ENCODE measurements at places on chromosomes 11 and 22.

- DNase-seq, result peak; percentile 65
Observed at GRCh38 chr22:36873614-36874308, 13.0 kb downstream of the NCF4 start.

DNA sequence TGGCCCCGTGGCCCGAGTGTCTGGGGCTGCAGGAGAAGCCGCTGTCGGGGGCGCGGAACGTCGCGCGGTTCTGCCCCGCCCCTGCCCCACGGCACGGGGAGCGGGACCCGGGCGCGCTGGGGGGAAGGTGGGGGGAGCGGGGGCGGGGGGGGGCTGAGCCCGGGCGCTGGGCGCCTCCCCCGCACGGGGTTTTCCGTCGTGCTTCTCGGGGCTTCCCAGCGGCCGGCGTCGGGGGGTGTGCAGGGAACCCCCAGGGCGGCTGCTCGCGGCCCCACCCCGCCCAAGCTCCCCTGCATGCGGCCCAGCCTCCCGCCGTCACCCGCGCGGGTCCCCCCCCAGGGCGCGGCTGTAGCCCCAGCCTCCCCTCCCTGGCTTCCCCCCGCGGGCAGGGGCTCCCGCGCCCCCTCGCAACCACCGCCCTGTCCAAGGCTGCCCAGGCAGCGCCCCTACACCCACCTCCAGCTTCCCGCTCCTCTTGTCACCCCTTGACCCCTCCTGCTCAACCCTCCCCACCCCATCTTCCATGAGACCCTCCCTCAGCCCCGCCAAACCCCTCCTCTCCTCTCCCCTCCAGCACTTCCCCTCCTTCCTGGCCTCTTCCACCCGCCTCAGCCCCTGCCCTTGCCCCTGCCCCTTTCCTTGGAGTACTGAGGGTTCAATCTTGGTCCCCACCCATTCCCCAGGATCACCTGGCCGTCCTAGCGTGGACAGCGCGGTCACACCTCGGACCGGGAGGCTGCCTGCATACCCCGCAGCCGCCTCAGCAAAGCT is 1.7 kb downstream of the IL17REL start:
- peak; percentile 76 for DNase-seq

DNA sequence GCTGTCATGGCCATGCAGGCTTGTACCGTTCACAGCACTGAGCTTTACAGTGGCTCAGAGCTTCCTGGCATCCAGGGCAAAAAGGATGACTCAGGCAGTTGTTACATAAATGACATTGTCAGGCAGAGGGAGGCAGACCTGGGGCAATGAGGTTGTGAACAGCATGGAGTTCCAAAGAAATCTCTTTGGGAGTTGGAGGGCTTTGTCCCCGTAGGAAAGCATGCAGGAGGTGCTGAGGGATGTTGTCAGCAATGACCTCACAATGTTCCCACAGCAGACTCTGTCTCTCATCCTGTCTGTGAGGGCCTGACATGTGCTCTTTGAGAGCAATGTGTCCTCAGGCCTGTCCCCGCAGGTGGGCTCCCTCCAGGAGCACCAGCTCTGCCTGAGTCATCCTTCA is 25.9 kb upstream of the PDE2A start:
- DNase-seq, result no peak

DNA sequence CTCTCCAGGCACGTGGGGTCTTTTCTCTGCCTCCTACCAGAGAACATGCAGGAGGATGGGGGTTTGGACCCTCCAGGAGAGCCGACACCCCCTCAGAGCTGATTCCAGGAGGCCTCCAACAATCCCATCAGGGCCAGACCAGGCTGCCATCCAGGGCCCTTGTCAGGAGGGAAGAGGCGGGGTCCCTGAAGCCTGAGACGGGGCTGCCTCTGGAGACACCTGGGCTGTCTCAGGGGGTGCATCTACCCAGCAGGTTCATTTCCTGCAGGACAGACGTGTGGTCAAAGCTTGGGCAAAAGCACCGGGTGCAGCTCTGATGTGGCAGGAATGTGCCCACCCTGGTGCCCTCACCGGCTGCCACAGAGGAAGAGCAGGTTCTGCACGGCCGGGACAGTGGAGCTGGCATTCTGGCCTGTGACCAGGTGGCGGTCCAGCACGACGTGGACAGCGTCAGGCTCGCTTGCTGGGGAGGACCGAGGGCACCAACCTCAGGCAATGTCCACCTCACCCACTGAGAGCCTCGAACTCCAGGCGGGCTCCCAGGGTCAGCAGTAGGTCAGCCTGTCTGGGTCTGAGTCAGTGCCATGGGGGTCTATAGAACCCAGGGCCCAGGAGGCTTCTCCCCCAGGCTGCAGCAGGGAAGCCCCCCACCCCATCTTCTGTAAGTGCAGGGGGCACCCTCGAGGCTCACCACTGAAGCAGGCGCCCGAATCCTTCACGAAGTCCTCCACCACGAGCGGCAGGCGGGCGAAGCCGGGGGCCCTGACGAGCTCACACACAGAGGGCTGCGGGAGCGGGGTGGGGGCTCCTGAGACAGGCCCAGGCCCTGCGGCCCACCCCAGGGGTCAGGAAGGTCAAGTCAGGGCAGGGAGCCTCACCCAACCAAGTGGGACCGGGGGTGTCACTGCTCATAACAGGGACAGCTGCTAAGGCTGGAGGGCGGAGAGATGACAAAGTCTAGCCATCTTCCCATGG is 6.4 kb downstream of the GATD1 start:
- no peak for DNase-seq

- no peak for DNase-seq
Observed at GRCh38 chr22:36725366-36726006, 21.9 kb upstream of the CACNG2 start.

DNA sequence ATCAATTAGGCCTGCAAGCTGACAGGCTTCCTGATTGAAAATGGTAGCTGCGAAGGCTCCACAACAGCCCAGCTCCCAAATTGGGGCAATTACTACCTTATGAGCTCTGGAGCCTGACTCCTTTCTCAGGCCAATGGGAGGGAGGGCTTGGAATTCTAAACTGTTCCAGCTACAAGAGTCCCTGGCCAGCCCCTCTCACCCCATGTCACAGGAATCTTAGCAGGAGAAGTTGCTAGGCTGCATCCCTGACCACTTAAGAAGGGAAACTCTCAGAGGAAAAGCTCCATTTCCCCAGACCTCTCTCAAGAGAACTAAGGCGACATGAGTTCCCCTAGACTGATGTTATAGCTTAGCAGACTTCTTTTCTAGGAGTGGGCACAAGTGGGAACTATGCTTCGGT is 4.9 kb downstream of the LRP4 start:
- no peak for DNase-seq

- no peak for DNase-seq
Observed at GRCh38 chr11:130827451-130828377, 88.6 kb downstream of the SNX19 start.

GRCh38 chr22:40008726-40009291 is 14.1 kb downstream of the FAM83F start:
- DNase-seq, result no peak

GRCh38 chr22:29121124-29121523 is 48.3 kb downstream of the KREMEN1 start:
- DNase-seq, result no peak

GRCh38 chr11:79076526-79077115 is 364.2 kb downstream of the TENM4 start:
- DNase-seq, result no peak

DNA sequence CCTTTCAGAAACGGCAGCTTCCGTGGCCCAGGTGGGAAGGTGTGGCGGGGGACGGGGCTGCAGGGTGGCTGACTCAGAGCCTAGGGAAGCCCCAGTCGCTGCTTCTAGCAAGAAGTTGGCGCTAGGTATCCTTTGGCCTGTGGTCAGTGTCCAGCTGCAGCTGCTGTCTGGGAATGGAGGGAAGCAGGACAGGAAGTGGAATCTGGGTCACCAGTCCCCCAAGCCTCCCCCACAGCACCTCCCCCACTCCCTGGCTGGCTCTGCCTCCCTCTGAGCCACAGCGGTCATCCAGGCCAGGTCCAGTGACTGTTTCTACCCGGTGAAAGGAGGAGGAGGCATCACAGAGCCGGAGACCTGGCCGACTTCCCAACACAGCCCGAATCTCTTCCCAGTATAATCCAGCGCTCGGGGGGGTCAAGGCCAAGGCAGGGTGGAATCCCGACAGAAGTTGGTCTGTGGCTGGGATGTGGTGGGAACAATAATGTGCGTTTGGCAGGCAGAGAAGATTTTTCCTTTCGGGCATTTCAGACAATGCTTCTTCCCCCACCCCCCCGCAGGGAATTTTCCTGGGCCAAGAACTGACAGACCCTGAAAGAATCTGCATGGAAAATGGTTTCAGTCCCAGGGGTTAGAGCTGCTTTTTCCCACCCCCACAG is 45.1 kb downstream of the C11orf96 start:
- no peak for DNase-seq

- DNase-seq, result no peak
Observed at GRCh38 chr11:117121176-117121575, 22.9 kb upstream of the PAFAH1B2 start.

DNA sequence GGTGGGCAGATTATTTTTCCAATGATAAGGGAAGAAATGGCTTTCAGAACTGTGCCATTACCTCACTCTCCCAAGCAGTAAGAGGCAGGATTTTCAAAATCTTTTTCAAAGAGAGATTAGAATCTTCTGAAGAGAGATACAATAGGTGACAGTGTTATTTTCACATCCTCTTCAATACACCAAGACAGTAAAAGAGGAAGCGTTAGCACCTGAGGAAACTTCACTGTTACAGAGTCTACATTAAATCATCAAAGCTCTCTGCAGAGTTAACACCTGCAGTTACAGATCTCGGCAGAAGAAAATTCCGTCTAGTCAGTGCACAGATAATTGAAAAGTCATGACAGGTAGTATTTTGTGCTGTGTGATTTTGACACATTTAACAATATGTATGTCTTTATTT is 144.9 kb downstream of the PGR start:
- DNase-seq, result peak; percentile 9

DNA sequence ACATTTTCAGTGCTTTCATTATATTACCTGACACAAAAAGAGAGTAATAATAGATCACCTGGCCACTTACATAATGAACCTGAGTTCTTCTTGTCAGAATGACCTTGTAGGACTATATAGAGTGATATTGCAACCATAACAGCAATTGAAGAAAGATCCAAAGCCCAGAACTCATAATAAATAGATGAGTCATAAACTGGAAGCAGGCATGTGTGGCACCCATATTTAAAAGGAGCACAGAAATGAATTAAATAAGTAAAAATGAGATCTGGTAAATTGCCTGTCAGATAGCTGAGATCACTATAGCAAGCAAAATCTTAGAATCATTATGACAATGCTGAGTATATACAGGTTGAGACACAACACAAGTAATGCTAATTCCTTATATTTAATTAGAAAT is 331.8 kb downstream of the AASDHPPT start:
- no peak for DNase-seq

- no peak for DNase-seq
Observed at GRCh38 chr11:32852207-32852606, 22.5 kb downstream of the PRRG4 start.

GRCh38 chr11:132718711-132719671 is 813.3 kb downstream of the OPCML start:
- no peak for DNase-seq

GRCh38 chr11:134761926-134762247 is 349.8 kb upstream of the B3GAT1 start:
- DNase-seq, result no peak

- no peak for DNase-seq
Observed at GRCh38 chr22:45916515-45916914, 60.4 kb downstream of the WNT7B start.

- DNase-seq, result no peak
Observed at GRCh38 chr11:58685973-58686722, 45.6 kb downstream of the GLYAT start.

DNA sequence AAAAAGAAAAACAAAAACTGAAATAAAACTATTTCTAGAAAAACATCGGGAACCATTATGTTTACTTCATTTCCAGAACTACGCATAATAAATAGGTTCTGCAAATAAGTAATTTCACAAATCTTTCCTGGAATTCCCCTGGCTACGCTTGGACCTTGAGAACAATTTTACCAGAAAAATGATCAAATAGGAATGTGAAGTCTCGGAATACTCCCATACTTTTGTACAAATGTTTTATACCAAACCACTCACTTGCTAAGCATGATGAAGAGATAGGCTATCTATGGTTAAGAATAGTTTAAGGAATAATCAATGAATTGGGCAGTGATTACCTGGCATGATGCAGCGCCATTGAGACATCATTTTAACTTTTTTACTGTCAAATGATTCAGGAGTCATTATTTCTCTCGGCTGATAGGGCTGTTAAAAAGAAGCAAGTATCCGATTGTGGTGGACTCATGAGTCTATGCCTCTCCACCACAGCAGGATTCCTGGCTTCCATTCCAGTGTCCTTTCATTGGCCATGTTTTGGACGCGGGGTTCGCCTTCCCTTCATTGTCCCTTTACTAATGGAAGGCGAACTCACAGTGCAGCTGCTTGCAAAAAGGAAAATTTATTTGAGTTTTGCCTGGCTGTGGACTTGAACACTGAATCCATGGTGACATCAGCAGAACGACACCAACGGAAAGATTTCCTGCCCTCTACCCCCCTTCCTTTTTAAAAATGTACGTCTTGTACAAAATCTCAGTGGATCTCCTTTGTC is 39.9 kb upstream of the BLID start:
- DNase-seq, result no peak

- no peak for DNase-seq
Observed at GRCh38 chr22:43293655-43294392, 49.3 kb downstream of the SCUBE1 start.

DNA sequence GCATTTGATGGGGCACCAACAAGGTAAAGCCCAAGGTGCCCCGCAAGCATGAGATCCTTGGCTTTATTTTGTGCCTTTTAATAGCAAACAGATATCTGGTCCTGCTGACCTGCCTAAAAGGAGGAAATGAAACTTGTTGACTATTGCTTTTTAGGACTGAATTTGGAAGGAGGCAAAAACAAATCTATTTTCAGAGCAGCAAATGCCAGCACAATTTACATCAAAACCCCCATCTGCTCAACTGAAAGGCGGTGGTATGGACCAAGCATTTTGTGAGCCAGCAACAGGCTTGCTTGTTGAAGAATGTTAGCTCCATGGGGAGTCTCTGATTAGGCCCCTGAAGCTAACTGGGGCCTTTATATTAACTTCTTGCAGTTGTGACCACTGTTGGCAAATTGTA is 192.6 kb upstream of the E2F8 start:
- DNase-seq, result peak; percentile 67

- DNase-seq, result no peak
Observed at GRCh38 chr11:114483929-114484328, 44.7 kb downstream of the REXO2 start.

GRCh38 chr22:33882991-33883390 is 37.3 kb downstream of the LARGE1 start:
- DNase-seq, result no peak

All from GM06990 (cell line).